SW 1271 (cell line): ENCODE measurements at places on chromosomes 12 and 14.

DNA sequence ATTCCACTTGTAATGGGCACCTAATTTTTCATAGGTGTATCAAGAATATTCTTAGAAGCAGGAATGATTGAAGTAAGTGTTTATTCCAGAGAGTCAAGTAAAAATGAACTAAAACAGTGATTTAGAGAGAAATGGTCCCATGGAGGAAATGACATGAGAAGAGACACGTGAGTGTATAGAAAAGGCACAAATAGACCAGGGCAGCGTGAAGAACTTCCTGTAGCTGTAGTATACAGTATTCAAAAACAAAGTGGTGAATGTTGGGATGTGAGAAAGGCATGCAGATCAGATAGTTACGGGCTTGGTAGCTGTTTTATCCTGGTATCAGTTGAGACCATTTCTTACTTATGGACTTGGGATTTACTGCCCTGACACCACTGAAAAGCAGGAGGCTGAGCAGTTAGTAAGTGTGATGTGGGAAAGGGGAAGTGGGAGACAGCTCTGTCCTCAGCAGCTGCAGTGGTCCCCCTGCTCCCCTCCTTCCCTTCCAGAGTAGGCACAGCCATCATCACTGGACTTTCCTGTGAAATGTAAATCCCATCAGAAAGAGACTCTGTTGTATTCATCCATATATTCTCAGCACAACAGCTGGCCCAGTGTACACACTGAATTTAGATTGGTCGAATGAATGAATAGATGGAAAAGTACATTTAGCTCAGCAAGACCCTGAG is 16.8 kb upstream of the TESPA1 start:
- DNase-seq = no peak

GRCh38 chr12:84874825-84875139 is 37.8 kb downstream of the SLC6A15 start:
- no peak for DNase-seq

DNA sequence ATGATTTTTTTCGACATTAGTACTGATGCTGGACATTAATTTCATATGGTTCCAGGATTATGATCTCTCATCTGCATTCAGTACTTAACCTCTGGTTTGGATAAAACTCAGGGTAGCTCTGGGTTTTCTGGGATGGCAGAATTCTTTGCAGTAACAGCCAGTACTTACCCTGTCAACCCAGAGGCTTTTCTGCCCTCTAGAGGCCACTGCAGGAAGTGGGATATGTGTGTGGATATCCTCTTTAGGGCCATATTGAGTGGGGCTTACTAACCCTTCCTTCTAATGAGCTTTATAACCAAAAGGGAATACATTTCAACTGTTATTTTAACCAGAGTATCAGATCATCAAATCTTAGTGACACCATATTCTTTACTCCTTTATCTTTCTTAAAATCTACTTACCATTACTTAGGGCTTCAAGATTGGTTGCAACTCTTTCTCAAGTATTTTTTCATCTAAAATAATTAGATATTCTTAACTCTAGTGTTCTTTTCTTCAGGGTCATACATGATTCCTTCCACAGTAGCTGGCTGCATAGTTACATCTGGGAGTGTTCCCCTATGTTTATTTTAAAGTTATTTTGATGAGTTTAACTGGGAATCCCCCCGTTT is 488.0 kb upstream of the STXBP6 start:
- peak; percentile 10 for DNase-seq

DNA sequence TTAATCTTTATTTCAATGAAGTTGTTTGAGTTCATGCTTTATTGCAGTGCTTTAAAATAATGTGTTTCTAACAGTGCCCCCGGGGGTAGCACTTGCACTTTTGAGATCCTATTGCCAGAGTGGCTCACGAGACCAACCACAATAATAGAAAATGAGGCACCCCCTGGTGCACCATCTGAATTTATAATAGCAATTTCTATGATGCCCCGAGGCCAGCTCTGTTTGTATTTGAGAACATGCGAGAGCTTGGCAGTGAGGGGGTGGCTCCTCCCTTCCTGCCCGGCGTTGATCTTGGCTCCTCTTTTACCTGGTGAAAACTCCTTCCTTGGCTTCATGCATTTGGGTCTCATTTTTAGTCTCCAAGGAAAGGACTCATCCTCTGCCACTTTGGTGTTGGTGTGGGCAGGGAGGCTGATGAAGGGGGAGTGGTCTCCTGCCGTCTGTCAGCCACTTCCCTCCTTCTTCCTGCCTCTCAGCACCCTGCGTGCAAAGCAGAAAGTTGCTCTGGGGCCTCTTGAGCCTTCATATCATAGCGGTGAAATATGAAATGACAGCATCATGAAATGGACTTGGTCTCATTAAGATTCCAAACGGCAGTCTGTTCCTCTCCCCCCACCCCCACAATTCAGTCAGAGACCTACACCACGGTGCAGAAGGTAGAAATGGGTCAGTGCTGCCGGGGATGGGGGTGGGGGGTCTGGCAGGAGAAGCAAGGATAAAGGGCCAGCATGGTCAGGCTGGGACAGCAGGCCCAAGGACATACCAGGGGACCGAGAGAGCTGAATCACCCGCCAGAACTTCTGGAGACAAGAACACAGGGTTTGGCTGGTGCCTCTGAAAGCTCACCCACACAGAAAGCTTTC is 17.7 kb upstream of the NRXN3 start:
- DNase-seq = no peak

GRCh38 chr12:56165369-56165768 is 7.2 kb downstream of the MYL6 start:
- DNase-seq = no peak

GRCh38 chr12:53965281-53966084 is 7.4 kb upstream of the HOXC11 start:
- DNase-seq = no peak

DNA sequence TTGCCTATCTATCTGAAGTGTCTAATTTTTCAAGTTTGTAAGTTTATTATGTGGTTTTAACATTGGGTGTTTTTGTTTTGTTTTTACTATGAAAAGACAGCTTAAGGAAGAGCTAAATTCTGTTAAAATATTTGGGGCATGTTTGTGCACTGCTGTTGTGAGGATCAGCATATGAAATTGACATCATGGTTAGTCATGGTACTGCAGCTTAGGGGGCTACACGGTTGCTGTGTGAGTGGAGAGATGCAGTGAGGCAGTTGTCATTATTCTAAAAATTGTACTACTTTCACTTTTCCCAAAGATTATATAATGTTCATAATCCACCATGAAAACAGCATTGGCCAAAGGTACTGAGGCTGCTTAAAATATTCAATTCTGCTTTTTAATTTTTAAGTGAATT is 49.0 kb downstream of the ZC3H14 start:
- DNase-seq = no peak

DNA sequence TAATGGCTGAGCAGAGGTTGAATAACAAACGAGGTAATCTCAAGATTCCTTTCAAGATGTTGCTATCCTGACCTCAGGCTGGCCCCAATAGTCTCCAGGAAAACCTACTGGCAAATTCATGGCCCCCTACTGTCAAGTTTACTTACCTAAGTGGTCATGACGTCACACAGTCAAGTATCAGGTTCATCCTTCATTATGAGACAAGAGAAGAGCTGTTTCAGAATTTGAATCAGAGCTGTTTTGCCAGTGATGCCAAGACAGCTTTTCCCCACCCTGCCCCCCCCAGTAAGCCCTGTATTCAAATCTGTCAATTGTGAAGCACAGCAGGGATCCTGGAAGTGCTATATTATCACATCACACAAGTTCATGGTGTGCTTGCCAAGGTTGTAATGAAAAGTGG is 509.6 kb downstream of the NOVA1 start:
- DNase-seq = no peak

DNA sequence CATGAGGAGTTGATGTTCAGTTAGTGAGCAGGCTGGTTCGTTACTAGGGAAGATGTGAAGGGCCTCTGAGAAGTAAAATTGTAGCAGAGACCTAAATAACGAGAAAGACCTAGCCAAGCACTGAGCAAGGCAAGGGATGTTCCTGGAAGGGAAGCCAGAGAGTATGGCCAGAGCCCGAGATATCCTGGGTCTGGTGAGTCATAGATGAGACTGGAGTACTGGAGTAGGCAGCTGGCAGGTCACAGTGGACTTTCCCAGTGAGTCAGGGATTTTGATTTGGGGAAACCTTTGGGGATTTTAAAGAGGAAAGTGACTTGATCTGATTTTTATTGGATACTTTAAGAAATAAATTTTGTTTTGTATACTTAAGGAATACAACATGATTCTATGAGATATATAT is 369.0 kb downstream of the DIO2 start:
- no peak for DNase-seq

DNA sequence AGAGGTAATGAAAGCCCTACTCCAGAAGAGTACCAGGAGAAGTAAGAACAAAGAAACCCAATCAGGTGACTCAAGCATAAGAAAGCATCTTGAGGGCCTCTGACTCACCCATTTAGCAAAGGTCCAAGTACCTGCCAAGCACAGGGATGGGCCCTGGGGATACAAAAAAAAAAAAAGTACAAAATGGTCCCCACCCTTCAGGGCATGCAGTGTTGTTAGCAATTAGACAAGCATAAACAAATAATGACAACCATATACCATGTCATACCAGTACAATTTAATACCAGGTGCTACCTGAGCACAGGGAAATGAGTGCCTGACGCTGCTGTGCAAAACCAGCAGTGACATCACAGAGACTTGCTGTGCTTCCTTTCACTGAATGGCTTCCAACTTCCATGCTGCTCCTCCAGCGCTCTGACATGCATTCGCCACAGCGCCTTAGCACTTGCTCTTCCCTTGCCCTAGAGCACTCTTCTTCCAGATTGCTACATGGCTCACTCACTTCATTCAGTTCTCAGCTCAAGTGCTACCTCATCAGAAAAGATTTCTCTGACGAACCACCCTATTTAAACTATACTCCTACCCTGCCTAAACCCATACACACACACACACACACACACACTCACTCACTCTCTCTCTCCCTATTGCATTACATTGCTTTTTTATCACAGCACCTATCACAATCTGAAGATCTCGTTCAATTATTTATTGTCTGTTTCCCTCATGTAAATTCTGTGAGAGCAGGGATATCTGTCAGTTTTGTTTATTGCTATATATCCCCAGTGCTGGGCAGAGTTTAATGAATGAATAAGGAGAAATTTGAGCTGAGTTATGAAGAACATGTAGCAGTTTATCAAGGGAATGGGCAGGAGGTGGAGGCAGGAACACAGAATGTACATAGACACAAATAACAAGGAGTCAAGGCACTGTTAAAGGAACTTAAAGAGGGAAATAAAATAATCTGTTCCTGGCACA is 12.9 kb upstream of the EPS8 start:
- no peak for DNase-seq

- DNase-seq = no peak
These were observed 1.4 kb upstream of the DNAJC14 start for GRCh38 chr12:55830601-55831446.

DNA sequence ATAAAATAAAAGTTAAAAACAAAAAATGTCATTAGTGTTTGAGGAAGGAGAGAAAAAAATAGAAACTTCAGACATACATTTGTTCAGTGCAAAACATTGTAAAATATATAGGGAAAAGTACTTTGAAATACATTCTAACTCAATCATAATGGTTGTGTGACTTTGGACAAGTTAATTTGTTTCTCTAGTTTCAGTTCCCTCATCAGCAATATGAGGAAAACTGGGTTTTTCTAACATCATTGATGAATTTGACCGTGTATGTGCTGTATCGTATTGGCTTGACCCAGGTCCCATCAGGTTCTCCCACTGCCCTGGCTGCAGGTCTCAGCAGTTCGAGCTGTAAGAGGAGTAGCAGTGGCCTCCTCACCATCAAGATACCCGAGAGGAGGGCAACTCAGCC is 173.9 kb upstream of the ATF7IP start:
- no peak for DNase-seq

DNA sequence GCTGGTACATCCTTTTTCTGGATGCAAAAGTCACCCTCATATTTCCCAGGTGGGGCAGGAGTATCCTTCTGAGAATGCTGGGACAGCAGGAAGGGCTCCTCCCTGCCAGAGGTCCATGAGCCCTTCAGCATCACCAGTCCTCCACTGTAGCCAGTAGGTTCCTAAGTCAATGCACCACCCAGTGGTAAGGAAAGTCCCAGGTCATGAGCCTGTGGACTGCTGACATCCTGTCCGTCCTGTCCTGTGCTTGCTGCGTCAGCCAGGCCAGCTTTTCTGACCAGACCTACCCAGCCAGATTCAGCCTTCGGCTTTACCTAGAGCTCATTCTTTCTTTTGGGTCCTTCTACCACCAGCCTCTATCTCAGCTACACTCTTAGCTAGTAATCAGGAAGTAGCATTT is 23.0 kb upstream of the ACTN1 start:
- peak; percentile 31 for DNase-seq

DNA sequence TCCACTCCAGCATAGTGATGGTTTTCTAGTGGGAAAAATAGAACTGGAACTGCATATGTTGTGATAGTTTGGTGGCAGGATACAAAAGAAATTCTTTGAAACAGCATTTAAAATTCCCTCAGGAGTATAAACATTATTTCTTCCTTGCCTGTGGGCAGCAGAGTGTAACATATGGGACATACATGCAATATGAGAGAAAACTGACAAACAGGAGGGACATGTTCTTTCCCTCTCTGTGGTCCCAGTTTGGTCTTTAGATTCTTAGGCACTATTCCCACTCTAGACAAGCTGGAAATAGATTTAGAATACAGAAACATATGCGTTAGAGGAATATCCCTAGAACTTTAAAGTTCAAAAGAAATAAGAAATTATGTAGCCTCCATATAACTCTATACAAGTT is 68.0 kb downstream of the MGAT4C start:
- DNase-seq = no peak

- no peak for DNase-seq
These were observed 1.1 kb upstream of the UBC start for GRCh38 chr12:124915239-124916236.

DNA sequence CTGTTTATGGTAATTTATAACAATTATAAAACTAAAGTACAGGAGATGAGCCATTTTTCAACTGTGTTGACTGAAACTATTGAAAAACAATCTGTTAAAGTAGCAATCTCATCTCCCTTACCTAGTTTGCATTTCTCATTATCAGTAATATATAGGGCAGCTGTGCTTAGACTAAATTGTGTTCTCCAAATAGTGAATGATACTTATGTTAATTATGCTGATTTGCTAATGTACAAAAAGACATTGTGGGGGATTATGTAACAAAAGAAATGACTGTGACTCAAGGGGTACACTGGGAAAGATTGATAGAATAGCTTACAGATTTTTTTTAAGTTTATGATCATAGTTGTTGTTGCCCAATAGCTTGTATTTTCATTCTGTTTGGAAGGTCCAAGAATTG is 207.7 kb downstream of the FUT8 start:
- no peak for DNase-seq

DNA sequence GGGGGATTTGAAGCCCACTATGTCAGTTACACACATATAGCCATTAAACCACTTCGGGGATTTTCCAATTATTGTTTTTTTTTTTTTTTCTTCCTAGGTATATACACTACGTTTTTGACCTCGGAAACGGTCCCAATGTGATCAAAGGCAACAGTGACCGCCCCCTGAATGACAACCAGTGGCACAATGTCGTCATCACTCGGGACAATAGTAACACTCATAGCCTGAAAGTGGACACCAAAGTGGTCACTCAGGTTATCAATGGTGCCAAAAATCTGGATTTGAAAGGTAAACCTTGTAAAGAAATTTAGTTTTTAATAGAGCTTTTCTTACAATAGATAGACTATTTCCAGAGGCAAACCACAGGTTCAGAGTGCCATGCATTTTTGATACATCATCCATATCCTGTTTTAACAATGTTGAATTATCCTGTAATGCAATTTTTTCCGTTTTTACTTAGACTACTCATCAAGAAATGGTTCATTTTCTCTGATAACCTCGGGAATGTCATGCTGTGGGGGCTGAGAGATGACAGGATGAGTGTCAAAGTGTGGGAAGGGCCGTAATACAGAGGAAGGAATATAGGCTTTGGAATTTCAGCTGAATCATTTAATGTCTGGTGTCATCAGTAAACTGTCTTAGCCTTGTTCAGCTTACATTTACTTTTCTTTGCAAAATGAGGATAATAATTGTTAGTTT is 797.1 kb downstream of the NRXN3 start:
- DNase-seq = peak; percentile 7
